Colonic mucosa (tissue), 4 donors: ENCODE measurements at places on chromosomes 11 and 22. TPM values are rescaled to one million over a fixed set of nuclear protein-coding genes. Genes with fewer than 3 reads are reported as not detected.

GRCh38 chr11:30002157-30002785 is 14.6 kb downstream of the KCNA4 start:
- no peak for DNase-seq

CNTF gene
- 1.8 TPM for total RNA-seq

DNA sequence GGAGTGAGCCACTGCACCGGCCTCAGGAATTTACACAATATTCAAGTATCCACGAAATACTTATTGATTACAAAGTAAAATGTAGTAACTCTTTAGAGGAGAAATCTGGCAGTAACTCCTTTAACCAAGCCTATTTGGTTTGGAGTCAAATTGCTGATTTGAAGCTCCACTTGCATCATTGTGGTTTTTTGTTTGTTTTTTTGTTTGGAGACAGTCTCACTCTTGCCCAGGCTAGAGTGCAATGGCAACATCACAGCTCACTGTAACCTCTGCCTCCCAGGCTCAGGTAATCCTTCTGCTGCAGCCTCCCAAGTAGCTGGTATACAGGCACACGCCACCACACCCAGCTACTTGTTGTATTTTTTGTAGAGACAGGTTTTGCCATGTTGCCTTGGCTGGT is 6.4 kb upstream of the QSER1 start:
- DNase-seq, result no peak

GRCh38 chr22:27105142-27106025 is 448.0 kb downstream of the MIAT start:
- peak; percentile 38 for DNase-seq

DNA sequence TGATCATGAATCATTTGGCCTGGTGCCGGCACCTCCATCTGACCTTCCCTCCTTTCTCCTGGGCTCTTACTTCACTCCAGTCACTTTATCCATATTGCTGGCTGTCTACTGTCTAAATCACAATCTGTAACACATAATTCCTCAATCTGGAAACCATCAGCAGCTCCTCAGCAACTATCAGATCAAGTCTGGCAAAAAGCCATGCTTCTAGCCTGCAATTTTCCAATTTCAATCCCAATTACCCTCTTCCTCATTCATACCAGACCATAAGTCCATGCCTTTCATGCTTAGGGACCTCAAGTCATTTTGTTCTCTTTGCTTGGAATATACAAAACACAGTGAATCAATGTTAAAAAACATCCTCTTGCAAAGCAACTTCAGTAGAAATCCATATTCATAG is 882.8 kb upstream of the ANO3 start:
- DNase-seq, result no peak

OR8D1 gene
- total RNA-seq, result not detected

GRCh38 chr22:42926104-42926503 is 69.0 kb upstream of the ARFGAP3 start:
- no peak for DNase-seq

- DNase-seq, result no peak
These were observed 57.7 kb downstream of the PDGFD start for GRCh38 chr11:104106136-104106754.

DNA sequence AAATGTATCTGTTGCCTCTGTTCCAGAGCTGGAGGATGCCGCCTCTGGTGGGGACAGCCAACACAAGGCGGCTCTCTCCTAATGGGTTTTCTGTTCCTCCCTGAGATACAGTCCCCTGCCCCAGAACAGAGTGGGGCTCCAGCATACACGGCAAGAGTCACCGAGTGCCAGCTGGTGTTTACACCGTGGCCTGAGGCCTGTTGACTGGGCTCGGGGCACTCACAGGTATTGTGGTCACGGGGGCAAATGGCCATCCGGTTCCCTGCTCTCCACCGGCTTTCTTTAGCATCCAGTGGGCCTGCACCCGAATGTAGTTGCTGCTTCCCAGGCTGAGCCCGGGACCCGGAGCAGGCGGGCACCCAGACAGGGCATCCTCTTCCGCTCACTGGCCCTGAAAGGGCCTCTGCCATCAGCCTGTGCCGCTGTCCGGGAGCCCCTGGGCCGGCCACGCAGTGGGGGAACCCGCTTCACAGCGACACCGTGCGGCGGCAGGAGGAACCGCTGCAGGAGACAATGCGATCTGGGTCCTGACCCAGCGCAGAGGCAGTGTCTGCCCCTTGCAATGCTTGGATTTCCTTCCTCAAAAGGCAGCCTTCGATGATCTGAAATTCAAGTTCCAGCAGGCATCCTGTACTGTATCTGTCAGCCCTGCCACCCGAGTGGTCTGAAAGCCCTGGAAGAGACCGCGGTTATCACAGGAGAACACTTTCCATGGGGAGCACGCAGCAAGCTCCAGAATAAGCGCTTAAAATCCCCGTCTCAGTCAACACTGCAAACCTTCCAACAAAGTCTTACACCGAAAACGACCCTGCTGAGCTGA is 859 bp upstream of the KRTAP5-5 start:
- peak; percentile 63 for DNase-seq

GRCh38 chr22:35530700-35531099 is 9.9 kb upstream of the RASD2 start:
- DNase-seq, result no peak

PTPRCAP gene
- 5.5 TPM for total RNA-seq

KRTAP5-2 gene
- not detected for total RNA-seq

DNA sequence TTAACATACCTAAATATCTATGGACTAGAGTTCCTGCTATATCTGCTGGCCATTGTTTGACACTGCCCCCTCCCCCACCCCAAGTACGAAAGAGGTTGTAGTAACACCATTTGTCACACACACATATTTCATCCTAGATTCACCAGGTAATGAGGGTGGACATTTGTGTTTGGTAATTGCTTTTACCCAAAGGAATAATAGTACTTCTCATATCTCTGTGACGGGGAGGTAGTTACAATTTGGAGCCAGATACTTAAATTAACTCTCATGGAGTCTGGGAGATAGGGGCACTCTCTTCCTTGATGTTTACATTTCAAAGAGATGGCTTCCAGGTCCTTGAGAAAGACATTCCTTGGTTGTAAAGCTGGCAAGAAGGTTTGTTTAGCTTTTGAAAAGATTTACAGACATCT is 38.7 kb downstream of the REXO2 start:
- no peak for DNase-seq

- no peak for DNase-seq
These were observed 115.7 kb downstream of the ENTHD1 start for GRCh38 chr22:39777716-39778454.

- no peak for DNase-seq
These were observed 39.5 kb upstream of the CHRNA10 start for GRCh38 chr11:3710485-3711259.

DNA sequence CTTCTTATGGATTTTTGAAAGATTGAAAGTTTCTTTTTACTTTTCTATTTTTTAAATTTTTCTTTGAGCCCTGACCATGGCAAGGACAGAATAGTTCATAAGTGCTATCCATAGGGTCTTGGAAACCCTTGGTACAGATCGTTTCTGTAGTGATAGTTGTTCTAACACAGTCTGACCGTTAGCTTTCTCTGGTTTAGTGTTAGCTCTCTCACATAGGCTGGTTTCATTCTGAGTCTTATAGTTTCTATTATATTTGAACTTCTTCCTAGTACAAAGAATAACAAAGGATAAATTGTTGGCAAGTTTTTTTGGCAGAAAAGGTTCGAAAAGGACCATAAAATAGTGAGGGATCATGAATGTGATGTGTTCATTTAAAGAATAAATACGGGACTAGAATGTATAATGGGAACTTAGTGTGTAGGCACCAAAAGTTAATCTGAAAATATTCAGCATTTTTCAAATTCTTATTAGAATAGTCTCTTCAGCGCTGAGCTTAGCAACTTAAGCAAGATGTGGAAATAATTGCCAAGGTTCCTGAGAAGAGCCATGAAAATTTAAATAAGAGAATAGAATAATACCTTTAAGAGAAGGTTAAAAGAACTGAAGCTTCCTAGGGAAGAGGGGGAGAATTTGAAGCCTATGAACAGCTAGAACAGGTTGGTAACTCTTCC is 24.1 kb downstream of the FDX1 start:
- DNase-seq, result no peak

- DNase-seq, result no peak
These were observed 26.1 kb downstream of the APOL6 start for GRCh38 chr22:35674335-35674734.

DNA sequence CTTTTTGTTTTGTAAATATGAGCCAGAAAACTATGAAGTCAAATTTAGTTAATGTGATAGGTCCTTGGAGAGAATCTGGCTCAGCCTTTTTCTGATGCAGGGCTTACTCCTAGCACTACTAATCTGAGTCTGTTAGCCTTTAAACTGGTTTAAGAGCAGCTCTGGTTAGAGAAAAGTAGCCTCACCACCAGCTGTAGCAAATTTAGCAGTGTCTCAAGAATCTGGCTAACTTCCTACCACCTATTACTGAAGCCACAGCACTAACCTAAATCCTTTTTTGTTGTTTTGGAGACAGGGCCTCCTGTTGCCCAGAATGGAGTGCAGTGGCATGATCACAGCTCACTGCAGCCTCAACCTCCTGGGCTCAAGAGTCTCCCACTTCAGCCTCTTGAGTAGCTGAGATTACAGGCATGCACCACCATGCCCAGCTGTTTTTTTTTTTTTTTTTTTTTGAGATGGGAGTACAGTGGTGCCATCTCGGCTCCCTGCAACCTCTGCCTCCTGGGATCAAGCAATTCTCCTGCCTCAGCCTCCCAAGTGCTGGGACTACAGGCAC is 13.9 kb downstream of the RBM4B start:
- DNase-seq, result no peak

SPA17 gene
- total RNA-seq, result 10.7 TPM

DNA sequence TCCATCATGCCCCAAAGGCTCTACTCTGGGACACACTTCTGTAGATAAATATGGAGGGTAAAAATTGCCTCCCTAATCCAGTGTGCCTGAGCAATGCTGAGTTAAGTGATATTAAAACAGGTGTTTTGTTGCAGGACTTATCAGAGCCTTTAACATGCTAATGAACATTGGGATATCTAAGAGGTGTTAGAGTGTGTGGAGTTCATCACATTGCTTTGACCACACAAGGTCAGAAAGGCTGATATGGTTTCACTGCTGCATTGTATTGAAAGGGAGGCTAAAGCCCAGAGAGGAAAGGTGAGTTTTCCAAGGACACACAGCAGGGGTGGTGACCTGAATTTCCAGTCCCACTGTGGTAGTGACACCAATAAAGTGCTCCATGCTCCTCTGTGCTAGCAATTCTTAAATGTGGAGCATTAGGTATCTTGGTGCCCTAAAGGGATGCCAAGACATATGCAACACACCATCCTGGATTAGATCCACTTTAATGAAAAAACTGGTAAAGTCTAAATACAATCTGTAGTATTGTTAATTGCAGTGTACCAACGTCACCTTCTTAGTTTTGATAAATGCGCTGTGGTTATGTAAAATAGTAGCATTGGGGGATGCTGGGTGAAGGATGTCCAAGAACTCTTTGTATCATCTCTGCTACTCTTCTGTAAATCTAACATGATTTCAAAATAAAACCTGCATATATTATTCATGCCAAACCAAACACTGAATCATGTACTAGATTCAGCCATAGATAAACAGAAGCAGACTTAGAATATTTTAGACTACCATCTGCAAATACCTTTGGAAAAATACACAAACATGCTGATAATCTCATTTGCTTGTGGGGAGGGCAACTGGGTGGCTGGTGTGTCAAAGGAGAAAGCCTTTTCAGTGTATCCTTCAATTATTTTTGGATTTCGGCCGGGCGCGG is 45.8 kb downstream of the MIAT start:
- DNase-seq, result no peak

- DNase-seq, result no peak
These were observed 30.9 kb downstream of the P4HA3 start for GRCh38 chr11:74280494-74280893.

- no peak for DNase-seq
These were observed 111.3 kb upstream of the PAX6 start for GRCh38 chr11:31922450-31922849.
